ENCODE measurements at places on chromosomes 6 and 20.

DNA sequence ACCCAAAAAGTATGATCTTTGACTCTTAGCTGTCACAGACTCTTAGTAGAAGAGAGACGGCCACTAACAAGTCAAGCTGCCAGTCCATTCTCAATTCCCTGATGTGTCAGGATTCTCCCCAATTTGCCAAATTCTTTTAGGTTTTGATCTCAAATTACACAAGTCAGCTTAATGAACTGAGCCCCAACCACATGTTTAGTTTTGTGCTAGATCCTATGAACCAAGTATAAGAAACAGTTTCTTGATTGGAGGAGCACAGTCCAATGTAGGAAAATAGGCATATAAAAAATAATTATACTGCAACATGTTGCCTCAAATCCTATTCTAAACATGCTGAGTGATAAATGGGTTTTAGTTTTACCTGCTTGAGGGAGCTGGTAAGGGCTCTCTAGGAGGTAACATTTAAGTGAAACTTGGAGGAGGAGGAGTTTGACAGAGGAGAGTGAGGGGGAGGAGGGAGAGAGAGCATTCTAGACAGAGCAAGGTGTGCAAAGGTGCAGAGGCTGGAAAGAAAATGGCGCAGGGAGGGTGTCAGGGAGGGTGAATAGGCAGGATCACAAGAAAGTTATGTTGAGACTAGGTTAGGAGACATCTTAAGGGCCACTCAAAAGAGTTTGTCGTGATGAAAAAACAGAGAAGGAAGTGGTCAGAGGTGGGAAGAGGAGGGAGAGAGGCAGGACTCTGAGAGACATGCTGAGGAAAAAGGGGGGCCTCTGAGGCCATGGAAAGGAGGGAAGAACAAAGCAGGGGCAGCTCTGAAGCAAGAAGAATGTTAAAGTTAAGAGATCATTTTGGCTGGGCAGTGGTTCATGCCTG, 22.8 kb upstream of the FAM83C start:
- DNase-seq = no peak

DNA sequence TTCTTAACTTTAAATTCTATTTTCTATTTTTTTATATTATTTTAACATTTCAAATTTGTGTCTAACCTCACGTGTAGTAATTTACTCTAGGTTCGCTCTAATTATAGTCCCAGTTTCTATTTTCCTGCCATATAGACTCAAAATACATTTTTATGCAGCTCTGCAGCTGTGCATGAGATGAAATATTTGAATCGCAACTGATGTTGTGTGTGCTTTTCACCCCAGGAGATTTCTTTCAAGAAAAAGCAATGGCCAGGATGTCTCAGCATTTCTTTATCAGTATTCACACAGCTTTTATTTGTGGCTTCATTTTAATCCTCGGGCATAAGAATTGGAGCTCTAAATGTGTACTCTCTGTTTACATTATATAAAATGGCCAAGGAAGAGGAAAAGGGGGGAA, 157.6 kb downstream of the HDGFL1 start:
- DNase-seq = no peak

DNA sequence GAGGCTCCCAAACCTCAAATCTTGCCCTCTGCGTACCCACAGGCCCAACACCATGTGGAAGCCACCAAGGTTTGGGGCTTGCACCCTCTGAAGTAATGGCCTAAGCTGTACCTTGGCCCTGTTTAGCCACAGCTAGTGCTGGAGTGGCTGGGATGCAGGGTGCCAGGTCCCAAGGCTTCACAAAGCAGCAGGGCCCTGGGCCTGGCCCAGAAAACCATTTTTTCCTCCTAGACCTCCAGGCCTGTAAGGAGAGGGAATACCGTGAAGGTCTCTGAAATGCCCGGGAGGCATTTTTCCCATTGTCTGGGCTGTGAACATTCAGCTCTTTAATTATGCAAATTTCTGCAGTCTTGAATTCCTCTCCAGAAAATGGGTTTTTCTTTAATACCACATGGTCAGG, 223.7 kb upstream of the CCN2 start:
- DNase-seq = no peak

DNA sequence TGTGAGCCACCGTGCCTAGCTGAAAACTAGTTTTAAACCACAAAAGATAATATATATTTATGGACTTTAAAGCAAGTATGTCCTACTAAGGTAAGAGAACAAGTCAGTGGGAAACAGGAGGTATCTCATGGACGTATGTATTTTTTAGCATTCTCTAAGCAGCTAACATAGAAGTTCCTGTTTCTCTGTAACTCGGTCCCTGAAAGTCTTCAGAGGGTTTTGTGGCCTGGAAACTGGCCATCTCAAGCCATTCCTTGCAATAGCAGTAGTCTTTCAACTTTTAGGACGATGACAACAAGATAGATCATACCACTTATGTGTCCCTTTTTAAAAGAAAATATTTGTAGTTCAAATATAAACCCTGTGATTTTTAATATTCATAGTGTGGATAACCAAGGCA, 95.6 kb upstream of the RALGAPA2 start:
- DNase-seq = no peak

- DNase-seq = no peak
These were observed 405.8 kb downstream of the CDH4 start for GRCh38 chr20:61657721-61658377.

Data from stimulated activated CD4-positive, alpha-beta T cell treated with anti-CD3 and anti-CD28 coated beads, Interleukin-4, amount 100 ng/mL, for 48 hours (primary cell).